ENCODE measurements at places on chromosomes 5 and 9.
A peak's percentile ranks its signal among the peaks of the same experiment; 100 is the strongest.

DNA sequence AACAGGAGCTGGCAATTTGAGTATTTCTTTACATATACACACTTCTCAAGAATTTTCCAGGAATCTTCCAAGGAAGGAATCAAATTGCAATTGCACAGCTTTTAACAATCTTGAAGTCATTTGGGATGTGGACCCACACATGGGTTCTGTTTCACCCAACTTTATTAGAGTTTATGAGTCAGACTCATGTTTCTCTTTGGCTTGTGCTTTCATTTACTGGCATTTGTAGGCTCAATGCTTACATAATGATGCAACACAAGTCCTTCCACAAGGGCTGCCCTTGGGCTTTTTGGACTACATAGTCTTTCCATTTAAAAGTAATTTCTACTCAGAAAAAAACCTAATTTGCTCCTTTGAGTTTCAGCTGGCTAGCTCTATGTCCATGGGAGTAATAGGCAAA lies 4.6 kb upstream of the CDC37L1 start:
- peak; percentile 34 for DNase-seq

GRCh38 chr5:75465480-75465879 lies 45.9 kb downstream of the CERT1 start:
- peak; percentile 3 for DNase-seq

DNA sequence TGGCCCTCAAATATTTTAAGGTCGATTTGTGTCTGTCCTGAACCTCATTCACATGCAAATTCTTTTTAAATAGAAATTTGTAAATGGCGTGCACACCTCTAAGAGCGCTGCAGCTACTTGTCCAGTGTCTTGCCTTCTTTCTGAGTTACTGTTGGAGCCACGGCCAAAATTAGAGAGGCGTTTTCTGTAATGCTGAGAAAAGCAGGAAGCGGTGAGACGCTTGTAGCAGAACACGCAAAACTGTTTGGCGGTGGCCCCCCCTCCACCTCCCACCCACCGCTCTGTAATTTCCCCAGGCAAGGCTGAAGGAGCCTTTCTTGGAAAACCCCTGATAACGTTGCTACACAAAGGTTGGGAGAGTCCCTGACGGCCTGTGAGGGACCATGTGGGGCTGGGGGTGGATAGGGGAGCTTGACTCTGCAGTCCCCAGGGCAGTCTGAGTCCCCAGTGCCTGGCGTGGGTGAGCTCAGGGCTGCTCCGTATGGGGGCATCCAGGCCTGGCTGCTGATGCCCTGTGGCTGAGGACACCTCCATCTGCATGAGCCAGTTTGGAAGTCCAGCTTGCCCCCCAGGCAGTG lies 96.5 kb downstream of the GADD45G start:
- DNase-seq = no peak

- no peak for DNase-seq
These were observed 117.7 kb downstream of the SNCAIP start for GRCh38 chr5:122429545-122430318.

DNA sequence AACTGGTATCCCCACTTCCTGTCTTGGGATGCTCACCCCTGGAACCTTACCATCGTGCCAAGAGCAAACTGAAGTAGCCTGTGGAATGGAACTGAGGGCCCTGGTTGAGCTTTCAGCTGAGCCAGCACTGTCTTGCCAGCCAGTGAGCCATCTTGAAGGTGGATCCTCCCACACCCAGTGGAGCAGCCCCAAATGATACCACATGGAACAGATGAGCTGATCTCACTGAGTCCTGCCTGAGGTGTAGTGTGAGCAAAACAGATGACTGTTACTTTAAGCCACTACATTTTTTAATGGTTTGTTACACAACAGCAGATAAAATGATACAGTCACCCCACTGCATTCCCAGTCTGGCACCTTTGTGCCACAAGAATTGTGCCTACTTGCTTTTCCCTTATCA lies 2.2 kb upstream of the PCYOX1L start:
- no peak for DNase-seq

DNA sequence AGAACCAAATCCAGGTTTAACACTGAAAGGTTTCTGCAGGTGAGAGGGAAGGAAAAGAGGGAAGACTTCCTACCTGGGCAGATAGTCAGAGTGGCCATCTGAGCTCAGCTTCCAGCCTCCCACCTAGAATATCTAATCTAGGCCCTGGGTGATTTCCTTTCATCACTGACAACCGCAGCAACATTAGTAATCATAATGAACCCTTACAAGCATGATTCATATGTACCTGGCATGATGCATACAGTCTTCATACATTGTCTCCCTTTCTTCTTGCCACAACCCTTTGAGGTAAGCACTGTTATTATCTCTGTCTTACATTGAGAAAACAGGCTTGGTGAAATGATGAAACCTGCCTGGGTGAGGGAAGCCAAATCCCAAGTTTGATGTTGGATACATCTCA lies 13.5 kb downstream of the AFAP1L1 start:
- DNase-seq = no peak

DNA sequence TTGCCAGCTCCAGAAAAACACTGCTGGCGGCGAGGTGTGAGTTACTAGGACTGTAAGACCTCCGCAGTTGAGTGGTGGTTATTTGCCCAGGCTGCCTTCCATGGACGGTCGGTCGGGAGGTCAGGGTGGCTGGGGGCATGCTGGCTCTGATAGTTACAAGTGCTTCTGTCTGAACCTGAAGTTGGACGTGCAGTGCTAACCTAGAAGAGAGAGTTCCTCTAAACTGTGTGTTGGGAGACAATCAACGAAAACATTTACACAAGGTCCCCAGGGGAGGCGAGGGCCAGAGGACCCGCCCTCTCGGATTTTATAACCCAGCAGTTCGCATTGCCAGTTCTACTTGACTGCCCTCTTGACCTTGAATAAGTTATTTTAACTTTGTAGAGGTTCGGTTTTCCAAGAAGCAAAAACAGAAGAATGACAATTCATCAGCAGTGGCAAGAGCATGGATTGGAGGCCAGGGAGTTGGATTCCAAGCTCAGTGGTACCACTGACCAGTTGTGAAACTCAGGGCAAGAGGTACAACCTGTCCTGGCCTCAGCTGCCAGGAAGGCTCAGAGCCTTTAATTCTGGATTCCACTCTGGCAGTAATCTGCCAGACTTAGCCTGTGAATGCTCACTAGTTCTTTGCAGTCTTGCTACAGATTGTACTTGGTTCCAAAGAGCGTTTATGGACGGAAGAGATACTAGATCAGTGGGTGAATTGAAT lies 28.7 kb upstream of the PDE8B start:
- no peak for DNase-seq

DNA sequence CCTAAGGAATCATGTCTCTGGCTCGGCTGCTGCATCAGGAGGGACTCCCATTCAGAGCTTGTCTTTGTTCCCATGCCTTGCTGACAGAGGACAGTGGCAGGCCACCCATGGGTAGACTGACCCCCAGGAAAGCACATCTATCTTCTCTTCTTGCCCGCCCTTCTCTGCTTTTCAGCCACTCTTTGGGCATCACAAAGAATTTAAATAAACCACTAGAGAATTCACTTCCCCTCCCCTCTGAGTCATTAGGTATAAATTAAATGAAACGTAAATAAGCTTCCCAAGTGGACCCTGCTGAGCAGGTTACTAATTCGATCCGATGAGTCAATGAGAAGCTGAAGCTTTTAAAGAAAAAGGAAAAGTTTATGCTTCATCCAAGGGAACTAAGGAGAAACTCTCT lies 97.0 kb downstream of the DRD1 start:
- no peak for DNase-seq

- DNase-seq = no peak
These were observed 53.7 kb upstream of the RPL26L1 start for GRCh38 chr5:172905346-172906140.

DNA sequence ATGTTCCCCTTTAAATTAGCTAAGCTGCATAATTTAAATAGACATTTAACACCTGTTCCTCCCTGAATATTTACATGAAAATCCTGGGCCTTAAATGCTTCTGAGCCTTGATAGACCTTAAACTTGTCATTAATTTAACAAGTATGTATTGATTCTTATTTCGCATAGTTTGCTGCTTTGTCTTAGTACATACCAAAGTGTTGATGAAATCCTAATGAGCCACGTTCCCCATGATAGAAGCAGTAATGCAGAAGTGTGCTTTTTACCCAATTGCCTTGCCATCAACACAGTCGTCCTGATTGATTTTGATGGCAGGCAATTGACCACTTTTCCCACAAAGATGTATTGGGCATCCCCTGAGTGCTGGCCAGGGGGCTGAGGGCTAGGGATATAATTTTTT lies 213.5 kb downstream of the SGCD start:
- DNase-seq = no peak

GRCh38 chr5:101976933-101977332 lies 319.2 kb downstream of the SLCO4C1 start:
- DNase-seq = no peak

DNA sequence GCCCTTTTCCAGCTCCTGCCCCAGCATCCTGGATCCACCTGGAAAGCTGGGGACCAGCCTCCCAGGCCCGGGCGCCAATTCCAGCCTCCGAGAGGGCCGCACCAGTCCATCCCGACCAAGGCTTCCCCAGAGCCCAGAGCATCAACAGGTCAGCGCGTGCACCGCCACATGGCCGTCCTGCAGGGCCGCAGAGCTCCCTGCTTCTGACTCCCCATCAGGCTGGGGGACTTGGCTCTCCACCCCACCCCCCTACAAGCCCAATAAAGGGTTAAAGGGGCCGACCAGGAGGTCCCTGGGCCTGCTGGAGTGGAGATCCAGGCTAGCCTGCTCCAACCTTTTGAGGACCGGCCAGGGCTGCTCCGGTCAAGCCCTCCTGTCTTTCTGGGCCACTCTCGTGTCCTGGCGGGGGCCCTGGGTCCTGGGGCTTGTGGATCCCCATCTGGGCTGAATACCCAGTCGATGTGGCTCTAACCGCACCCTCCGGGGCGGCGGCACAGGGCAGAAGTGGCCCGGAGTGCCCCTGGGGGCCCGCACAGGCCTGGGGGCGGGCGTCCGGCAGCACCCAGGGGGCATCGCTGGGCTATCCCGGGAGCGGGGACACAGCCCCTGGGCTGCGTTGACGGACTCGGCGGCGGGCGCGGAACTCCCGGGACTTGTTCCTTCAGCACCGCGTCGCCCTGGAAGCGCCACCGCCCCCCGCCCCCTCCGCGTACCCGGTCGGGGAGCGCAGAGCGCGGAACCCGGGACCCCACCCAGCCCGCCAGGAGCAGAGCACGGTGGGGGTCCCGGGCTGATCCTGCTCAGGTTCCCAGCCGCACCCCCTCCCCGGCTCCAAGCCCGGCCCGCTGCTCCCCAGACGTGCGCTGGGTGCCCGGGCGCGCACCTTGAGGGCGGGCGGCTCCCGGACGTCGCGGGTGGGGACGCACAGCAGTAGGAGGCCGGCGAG lies 590 bp downstream of the ENTPD2 start:
- no peak for DNase-seq

GRCh38 chr9:123941524-123942070 lies 11.7 kb upstream of the DENND1A start:
- no peak for DNase-seq

DNA sequence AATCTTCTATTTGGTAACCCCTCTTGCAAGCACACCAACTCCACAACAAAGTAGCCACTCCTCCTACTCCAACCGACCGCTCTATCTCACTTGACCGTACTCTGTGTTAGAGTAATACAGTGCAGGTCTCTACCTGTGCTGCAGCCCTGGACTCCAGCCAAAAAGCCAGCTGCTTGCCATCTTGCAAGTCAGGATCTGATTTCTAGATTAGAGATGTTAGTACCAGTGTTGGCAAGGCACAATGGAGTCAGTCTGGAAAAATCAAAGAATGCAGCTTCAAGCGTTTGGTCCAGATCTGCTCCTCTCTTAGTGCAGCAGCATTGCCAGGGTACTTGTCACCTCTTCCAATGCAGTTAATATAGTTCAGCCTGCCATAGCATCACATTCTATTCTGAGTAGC lies 477.6 kb downstream of the ZSWIM6 start:
- DNase-seq = no peak

DNA sequence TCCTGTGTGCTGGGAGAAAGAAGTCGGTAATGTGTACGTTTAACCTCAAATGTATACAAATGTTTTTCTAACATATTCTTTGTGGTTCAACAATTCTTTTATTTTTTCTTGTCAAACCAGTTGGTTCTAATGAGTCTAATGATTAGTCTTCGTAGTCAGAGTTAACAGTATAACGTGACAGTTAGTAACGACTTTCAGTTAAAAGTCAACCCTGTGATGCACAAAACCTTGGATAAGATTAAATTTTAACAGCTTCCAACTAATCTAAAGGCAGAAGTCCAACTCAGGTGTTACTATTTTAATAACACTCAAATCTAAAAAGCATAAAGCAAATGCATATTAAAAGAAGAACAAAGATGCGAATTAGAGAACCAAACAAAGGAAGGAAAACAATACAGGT lies 47.0 kb downstream of the SEMA6A start:
- DNase-seq = no peak

GRCh38 chr5:62011089-62011664 lies 294.8 kb upstream of the KIF2A start:
- DNase-seq = no peak

DNA sequence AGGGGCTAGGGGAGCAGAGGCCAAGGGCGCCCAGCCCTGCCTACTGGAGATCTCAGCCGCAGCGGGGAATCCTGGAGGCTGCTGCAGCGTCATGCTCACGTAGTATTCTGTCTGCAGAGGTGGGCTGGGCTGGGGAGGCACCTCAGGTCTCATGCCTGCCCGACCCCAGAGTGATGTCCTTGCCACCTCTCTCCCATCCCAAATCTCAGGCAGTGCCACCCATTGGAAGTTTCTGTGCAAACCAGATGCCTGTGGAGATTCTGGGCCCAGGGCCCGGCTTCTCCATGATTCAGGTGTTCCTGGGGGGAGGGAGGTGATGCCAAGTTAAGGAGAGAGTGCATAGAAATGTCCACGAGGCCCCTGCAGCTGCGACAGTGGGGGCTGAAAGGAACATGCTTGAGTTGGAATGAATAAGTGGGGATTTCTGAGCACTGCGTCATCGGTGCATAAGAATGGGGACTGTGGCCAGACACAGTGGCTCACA lies 72.0 kb downstream of the ANKRD33B start:
- DNase-seq = no peak

DNA sequence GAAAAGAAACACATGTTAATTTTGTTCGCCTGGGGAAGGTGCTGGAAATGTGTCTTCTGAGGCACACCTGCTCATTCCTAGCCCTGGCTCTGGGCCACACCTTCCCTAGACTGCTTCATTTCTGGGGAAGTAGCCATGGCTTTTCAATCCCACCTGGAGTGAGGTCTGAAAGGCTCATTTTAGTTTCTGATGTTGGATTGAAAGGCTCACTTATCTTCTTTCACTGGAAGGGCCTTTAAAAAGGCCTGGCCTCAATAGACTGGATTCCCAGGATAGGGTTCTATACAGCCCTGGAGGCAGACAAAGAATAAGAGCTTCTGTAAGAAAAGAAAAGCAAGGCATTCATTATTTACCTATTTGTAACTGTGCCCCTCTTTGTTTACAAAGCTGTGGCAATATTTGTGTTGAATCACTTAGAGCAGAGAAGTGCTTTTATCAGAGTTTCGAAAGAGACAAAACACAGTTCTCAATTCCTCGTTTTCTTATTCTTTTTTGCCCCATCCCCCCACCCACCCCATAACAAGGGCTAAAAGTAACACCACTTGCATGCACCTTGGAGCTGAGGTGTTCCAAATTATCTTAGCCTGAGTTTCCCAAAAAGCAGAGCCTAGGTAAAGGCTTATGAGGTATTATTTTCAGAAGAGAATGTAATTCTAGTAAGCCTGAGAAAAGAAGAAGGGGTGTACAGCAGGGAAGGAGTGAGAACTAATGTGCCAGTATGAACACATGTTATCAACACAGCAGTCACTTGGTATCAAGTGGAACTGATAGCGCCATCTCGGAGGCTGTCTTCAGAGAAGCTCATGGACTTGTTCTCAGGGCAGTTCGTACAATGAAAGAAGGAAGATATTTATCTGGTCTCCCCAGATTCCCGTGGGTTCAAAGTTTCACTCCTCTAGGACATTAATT lies 413.1 kb downstream of the KCTD16 start:
- no peak for DNase-seq

Data from NB4 (cell line).